ENCODE measurements at places on chromosomes 2 and 18.
A peak's percentile ranks its signal among the peaks of the same experiment; 100 is the strongest.

GRCh38 chr2:206993396-206993911 is 54.1 kb downstream of the CPO start:
- DNase-seq = no peak

DNA sequence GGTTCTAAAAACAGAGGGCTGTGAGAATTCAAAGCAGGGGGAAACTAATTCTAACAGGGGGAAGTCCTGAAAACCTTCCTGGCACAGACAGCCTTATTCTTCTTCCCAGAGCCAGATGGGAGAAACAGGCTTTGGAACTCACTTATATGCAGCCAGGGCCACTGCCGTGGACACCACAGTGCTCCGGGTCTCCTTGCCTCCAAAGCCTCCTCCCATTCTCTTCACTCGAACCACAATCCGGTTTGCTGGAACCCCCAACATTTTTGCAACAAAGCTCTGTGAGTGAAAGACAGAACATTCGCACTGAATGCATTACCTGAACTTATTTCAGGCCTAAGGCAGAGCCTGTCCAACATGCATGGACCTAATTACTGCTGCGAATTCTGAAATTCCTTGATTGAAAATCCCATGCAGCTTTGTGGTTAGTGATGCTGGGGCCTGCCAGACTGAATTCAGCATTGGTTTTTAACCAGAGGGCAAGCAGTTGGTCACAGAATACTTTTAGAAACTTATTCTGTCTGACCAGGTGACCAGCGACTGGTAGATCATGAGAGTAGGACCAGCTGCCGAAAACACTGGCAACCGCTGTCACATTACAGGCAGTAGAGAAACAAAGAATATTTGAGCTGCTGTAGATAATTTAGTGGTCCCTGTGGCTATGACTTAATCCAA is 48.6 kb downstream of the XDH start:
- no peak for DNase-seq

GRCh38 chr18:23694637-23695430 is 5.6 kb downstream of the LAMA3 start:
- no peak for DNase-seq

DNA sequence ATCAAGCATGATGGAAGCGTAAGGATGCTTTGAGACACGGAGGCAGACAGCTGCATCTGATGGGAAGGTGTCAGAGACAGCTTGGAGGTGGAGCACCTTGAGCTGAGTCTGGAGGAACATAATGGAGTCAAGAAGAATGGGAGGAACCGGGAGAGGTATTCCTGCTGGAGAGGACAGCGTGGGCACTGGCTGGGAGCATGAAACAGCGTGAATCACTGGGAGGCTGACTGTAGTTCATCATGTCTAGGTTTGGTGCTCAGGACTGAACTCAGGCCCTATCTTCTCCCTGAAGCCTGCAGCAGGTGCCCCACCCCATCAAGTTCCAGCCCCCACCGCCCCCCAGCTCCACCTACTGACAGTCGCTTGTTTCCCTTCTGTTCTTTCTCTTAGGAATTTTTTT is 98.6 kb downstream of the TMEM17 start:
- peak; percentile 60 for DNase-seq

GRCh38 chr2:149187057-149187456 is 143.3 kb upstream of the LYPD6 start:
- DNase-seq = no peak

DNA sequence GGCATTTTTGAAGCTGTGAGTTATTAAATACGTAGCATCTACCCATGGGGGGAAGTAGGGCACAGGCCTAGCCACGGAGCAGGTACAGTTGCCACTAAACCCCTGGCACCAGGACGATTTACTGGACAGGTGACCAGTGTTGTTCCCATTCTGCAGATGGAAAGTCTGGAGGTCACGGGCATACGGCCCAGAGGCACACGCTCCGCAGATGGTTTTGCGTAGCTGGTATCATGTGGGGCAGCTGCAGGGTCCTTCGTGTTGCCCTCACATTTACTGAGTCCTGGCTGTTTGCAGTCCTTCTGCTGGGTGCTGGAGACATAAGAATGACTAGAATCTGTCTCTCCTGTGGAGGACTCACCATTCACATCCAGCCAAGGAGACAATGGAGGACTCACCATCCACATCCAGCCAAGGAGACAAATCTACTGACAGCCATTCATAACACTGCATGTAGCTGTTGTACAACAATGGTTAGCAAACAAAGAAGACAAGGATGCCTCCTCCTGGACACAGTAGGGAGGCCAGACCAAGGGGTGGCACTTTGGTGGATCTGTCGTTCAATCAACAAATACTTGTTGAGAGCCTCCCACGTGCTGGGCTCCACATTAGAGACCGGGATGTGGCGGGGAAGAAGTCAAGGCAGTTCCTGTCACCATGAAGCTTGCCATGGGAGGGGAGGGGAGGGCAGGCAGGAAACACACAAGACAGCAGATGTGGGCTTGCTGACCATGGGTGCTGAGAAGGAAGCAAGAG is 24.9 kb downstream of the TWIST2 start:
- no peak for DNase-seq

DNA sequence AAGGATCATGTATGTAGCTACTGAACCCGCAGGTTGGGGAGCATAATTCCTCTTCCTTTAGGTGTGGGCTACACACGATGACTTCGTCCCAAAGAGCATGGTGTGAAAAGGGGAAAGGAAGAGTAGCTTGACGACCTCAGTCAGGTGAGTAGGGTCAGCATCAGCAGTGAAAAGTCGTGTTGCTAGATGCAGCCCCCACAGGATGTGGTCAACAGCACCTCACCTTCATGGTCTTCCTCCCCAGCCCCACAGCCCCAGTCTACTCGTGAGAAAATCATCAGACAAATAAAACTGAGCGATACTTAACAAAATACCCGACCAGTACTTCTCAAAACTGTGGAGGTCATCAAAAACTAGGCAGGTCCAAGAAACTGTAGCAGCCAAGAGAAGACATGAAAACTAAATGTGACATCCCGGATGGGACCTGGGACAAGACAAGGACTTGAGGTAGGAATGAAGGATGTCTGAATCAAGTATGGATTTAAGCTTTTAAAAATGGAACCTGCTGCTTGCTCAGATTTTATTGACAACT is 77.5 kb upstream of the NFATC1 start:
- DNase-seq = no peak

GRCh38 chr2:48107326-48107925 is 201.1 kb upstream of the FBXO11 start:
- DNase-seq = no peak

GRCh38 chr18:45044787-45045186 is 364.1 kb downstream of the SETBP1 start:
- DNase-seq = no peak

DNA sequence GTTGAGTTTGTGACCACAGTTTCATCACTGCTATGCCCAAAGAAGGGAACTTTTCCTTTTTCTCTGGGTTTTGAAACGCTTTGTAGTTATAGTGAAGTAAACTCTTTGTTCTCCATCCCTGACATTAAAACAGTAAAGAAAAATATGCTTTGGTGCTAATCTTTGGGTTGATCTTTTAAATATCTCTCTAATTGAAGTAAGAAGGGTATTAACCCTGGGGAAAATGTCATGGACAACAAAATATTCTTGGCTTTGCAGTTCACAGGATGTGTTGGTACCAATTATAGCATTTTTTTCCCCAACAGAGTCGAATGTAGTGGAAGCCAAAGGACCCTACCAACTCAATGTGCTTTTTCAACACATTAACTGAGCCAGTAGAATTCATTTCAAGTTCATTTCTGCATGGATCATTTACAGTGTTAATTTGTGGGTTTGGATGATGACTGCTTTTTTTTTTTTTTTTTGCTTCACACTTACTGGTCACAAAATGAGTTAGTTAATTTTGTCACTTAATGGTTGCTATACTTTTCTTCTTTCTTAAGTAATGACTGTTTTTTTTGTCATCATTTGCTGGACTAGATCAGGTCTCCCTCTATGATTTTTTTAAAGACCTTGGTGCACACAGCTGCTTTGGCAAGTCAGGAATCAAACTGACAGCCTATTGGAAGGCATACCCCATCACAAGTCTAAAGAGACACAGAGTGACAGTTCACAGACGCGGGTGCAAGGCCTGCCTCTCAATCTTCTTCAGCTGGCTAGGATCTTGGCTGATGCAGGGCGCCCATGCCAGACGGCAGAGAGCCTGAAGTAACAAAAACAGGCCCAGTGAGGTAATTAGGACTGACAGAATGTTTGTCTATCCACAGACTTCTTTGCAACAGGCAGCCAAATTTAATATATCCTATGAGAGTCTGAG is 98.8 kb upstream of the MMADHC start:
- DNase-seq = no peak

- no peak for DNase-seq
Measured at GRCh38 chr2:43960921-43961320, 34.9 kb downstream of the LRPPRC start.

DNA sequence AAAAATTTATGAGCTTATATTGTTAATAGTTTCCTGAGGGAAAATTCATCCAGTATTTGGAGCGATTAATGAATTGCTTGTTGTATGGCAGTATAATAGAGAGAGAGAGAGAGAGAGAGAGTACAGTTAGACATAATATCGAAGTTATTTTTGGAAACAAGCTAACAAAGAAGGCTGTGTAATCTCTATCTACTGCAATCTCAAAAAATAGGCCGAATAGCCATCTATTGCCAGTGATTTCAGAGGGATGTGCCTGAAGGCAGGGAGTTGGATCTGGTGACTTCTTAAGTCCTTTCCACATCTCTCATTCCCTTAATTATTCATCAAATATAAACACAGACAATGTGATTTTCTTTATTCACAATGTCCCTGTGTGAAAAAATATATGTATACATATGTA is 433.1 kb upstream of the RAB12 start:
- no peak for DNase-seq

DNA sequence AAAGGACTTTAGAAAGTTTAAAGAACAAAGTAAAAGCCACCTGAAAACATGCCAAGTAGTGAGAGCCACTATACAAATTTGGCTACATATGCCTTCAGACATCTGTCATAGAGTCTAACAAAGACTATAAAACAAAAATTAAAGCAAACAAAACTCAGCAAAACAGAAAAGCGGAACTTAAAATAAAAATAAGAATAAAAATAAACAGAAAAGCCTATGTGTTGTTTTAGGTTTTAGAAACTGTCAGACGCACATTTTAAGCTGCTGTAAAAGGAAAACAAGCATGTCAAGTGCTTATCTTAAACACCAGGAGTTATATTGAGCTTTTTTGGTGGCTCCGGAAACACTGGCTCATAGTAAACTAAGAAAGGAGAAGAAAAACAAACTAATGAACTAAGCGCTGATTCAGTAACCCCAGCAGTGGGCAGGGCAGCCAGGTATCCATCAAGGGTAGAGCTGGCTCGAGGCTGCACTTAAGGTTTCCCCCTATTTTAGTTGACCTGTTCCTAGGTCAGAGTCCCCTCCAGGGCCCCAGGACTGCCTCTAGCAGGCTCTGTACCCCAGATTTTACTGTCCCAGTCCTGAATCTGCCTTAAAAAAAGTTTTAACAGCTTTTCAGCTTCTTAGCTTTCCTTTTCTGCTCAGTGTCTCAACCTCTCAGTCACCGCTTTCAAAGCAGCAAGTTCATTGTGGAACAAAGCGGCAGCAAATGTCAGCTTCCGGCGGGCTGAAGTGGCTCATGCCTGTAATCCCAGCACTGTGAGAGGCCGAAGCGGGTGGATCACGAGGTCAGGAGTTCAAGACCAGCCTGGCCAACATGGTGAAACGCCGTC is 15.4 kb upstream of the RMC1 start:
- no peak for DNase-seq

- DNase-seq = no peak
Measured at GRCh38 chr2:138424436-138425140, 77.0 kb upstream of the SPOPL start.

Data from osteocyte (in vitro differentiated cells).